ENCODE measurements at places on chromosomes 4 and X.

DNA sequence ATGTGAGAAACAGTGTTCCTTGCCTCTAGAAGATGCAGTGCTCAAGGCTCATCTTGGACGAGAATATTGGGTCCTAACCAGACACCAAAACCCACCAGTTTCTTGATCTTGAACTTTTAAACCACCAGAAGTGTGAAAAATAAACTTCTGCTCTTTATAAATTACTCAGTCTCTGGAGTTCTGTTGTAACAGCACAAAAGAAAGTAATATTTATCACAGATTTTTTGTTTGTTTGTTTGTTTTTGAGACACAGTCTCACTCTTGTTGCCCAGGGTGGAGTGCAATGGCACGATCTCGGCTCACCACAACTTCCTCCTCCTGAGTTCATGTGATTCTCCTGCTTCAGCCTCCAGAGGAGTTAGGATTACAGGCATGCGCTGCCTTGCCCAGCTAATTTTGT, 371.1 kb upstream of the NDST4 start:
- DNase-seq, result no peak

- DNase-seq, result no peak
These were observed 23.0 kb downstream of the HTRA3 start for GRCh38 chr4:8292478-8293107.

GRCh38 chr4:74282926-74283325, 25.3 kb upstream of the EPGN start:
- no peak for DNase-seq

- no peak for DNase-seq
These were observed 200.6 kb downstream of the BCOR start for GRCh38 chrX:39896951-39897740.
